ENCODE measurements at places on chromosomes 2 and 18. TPM values are rescaled to one million over a fixed set of nuclear protein-coding genes. Genes with fewer than 3 reads are reported as not detected.

- no peak for DNase-seq
These were observed 74.2 kb downstream of the RAB31 start for GRCh38 chr18:9782073-9782857.

Gene TRAF3IP1
- total RNA-seq = 15.5 TPM

- DNase-seq = no peak
These were observed 41.8 kb upstream of the ATG16L1 start for GRCh38 chr2:233209533-233210171.

DNA sequence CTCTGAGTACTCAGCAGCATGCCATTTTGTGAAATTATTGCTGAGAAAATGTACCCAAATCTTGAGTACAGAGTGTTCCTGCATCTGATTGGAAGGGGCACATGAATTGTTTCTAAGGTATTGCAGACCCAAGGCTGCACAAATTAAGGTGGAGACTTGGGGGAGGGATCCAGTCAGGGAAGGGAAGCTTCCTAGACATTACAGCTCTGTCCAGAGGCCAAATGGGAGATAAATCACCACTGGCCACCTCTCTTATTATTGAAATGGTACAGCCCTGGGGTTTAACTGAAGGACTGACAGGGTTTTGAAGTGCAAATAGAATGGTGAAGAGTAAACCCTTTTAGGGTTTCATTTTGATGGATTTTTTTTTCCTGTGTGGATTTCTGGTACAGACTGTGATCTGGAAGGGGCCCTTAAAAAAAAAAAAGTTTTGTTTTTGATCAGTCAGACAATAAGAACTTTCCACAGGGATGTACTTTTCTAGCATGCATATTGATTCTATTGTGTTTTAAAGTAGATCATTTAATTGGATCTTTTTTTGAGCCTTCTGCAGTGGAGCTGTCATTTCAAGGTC lies 119.4 kb downstream of the GREB1L start:
- DNase-seq = no peak

Gene PROKR1
- not detected for total RNA-seq

Gene C2orf78
- total RNA-seq = not detected

- DNase-seq = peak; percentile 44
These were observed 174.0 kb downstream of the SMAD2 start for GRCh38 chr18:47756364-47757016.

GRCh38 chr18:27062802-27063201 lies 122.3 kb downstream of the CHST9 start:
- DNase-seq = no peak

Gene AKAIN1
- total RNA-seq = not detected

Gene IFIH1
- 59.7 TPM for total RNA-seq

DNA sequence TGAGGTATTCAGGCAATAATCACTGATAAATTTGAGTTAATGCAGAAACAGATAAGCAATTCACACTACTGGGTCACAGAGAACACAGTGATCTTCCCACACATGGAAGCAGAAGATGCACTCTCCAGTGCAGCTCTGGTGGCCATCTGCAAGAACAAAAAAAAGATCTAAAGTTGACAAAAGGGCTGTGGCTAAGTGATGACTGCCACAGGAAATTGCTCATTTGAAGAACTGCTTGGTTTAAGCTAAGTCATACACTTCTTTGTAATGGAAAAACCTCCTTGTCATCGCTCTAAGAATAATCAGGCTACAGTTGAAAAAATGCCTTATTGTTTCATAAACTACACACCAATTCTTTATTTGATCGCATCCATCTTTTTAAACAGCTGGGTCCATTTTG lies 115.1 kb downstream of the DTNB start:
- peak; percentile 19 for DNase-seq

Gene FKBP1B
- 3.8 TPM for total RNA-seq

Gene DSG1
- not detected for total RNA-seq

GRCh38 chr2:62200291-62200841 lies 4.5 kb downstream of the B3GNT2 start:
- DNase-seq = peak; percentile 22

Gene SALL3
- total RNA-seq = not detected

- no peak for DNase-seq
These were observed 152.5 kb downstream of the CYP26B1 start for GRCh38 chr2:71995067-71995665.

Gene ANO7
- 1.8 TPM for total RNA-seq

DNA sequence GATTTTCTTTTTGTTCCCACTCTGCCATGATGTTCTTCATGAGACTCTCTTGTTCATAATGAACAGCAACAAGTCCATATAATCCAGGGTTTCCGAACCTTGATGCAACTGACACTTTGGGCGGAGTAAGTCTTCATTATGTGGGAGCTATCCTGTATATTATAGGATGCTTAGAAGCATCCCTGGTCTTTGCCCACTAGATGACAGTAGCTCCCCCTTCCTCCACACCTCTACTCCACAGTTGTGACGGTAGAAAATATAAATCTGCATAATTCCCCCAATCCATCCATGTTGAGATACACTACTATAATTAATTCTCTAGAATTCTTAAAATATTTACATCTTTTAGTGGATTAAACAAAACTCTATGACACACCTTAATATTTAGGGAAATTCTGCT lies 482.2 kb upstream of the CELF4 start:
- DNase-seq = no peak

DNA sequence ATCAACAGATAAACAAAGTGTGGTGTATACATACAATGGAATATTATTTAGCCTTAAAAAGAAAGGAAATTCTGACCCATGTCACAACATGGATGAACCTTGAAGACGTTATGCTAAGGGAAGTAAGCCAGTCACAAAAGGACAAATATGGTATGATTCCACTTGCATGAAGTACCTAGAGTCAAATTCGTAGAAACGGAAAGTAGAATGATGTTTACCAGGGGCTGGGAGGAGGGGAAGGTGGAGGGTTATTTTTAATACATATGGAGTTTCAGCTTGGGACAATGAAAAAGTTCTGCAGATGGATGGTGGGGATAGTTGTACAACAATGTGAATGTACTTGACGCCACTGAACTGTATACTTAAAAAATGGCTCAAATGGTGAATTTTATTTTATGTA lies 3.3 kb upstream of the DES start:
- DNase-seq = no peak

Gene ANKRD30B
- total RNA-seq = not detected

- DNase-seq = no peak
These were observed 558.2 kb downstream of the SUCLG1 start for GRCh38 chr2:83900862-83901261.

GRCh38 chr18:55479656-55480420 lies 108.2 kb downstream of the TCF4 start:
- no peak for DNase-seq

- no peak for DNase-seq
These were observed 166.8 kb downstream of the CAMKMT start for GRCh38 chr2:44528595-44528994.

DNA sequence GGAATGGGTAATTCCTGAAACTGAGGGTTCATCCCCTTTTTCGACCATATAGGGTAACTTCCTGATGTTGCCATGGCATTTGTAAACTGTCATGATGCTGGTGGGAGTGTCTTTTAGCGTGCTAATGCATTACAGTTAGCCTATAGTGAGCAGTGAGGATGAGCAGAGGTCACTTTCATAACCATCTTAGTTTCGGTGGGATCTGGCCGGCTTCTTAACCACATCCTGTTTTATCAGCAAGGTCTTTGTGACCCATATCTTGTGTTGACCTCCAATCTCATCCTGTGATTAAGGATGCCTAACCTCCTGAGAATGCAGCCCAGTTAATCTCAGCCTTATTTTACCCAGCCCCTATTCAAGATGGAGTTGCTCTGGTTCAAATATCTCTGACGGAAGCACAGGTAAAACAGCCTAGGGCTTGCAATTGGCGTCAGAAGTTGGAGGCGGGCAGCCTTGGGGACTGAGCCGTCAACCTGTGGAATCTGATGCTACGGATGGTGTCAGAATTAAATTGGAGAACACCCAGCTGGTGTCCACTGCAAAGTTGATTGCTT lies 19.5 kb downstream of the RALBP1 start:
- no peak for DNase-seq

- no peak for DNase-seq
These were observed 168.7 kb downstream of the SCG2 start for GRCh38 chr2:223433461-223433860.

DNA sequence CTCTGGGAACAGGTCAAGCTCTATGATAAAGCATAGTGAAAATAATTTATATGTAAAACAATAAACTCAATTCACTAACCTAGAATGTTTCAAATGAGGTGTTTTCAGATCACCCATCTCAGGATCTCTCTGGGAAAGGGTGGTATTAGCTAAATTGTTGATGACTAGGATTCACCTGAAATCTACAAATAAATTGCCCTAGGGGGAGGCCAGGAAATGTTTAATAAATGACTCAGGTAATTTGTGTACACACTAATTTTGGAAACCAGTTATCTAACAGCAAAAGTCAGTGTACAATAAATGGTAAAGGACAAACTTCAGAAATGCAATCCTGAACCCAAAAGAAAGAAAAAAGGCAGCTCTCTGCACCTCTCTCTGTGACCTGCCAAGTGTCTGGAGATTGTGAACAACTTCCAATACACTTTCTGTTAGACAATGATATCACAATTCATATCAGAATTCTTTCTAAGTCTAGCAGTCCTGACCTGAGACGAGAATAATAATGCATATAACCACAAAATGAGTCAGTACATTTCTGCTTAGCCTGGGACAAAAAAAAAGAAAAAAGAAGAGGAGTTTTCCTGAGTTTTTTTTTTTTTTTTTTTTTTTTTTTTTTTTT lies 760.0 kb downstream of the EPHA4 start:
- no peak for DNase-seq

- no peak for DNase-seq
These were observed 127.1 kb downstream of the ETAA1 start for GRCh38 chr2:67524213-67524612.

GRCh38 chr2:173300458-173300857 lies 54.2 kb upstream of the CDCA7 start:
- DNase-seq = no peak

- no peak for DNase-seq
These were observed 88.3 kb downstream of the RAPH1 start for GRCh38 chr2:203446780-203447179.

Gene SP100
- 554 TPM for total RNA-seq

Gene CDK15
- not detected for total RNA-seq

- no peak for DNase-seq
These were observed 630.1 kb upstream of the PIK3C3 start for GRCh38 chr18:41324934-41325333.

DNA sequence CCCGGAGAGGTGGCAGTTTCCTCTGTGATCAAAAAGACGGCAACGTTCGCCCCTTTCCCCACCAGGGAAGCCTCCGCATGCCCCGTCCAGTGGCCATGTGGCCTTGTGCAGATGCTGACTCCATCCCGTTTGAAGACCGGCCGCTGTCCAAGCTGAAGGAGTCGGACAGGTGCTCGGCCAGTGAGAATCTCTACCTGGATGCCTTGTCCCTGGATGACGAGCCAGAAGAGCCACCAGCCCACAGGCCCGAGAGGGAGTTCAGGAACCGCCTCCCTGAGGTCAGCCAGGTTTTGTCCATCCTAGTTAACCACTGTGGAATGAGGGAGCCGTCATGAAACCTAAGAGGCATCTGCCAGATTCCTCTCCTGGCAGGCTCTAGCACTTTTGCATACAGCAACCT lies 113.6 kb downstream of the MTCL1 start:
- DNase-seq = no peak

Gene APOB
- not detected for total RNA-seq

- no peak for DNase-seq
These were observed 135.5 kb downstream of the COMMD1 start for GRCh38 chr2:62040926-62041325.

- DNase-seq = no peak
These were observed 35.8 kb downstream of the TCF7L1 start for GRCh38 chr2:85168942-85169341.

- DNase-seq = no peak
These were observed 114.8 kb downstream of the PLB1 start for GRCh38 chr2:28610583-28611201.

GRCh38 chr2:48050711-48051110 lies 144.4 kb upstream of the FBXO11 start:
- no peak for DNase-seq

GRCh38 chr2:74693213-74693612 lies 39.2 kb downstream of the SEMA4F start:
- no peak for DNase-seq

GRCh38 chr18:60809937-60810336 lies 437.4 kb upstream of the MC4R start:
- no peak for DNase-seq

Gene ARPC2
- 343 TPM for total RNA-seq

- no peak for DNase-seq
These were observed 152.9 kb upstream of the WDSUB1 start for GRCh38 chr2:159439421-159439820.

DNA sequence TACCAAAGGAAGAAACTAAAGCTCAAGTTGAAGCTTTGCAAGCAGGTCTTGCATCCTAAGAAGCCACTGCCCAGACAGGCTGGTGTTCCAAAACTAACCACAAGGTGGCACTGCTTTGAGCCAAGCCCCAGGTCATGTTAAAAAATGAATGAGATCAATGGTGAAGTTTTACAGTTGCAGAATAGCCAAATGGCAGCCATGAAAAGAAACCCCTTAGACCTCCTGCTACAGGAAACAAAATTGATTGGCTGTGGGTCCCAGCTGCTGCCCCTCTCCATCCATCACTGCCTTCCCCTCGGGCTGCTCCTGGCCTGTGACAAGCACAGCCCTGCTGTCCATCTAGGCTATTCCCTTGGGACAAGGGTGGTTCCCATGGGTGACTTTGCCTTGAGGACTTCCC lies 20.7 kb upstream of the MREG start:
- DNase-seq = peak; percentile 81

GRCh38 chr2:215693193-215693998 lies 257.5 kb upstream of the FN1 start:
- no peak for DNase-seq

DNA sequence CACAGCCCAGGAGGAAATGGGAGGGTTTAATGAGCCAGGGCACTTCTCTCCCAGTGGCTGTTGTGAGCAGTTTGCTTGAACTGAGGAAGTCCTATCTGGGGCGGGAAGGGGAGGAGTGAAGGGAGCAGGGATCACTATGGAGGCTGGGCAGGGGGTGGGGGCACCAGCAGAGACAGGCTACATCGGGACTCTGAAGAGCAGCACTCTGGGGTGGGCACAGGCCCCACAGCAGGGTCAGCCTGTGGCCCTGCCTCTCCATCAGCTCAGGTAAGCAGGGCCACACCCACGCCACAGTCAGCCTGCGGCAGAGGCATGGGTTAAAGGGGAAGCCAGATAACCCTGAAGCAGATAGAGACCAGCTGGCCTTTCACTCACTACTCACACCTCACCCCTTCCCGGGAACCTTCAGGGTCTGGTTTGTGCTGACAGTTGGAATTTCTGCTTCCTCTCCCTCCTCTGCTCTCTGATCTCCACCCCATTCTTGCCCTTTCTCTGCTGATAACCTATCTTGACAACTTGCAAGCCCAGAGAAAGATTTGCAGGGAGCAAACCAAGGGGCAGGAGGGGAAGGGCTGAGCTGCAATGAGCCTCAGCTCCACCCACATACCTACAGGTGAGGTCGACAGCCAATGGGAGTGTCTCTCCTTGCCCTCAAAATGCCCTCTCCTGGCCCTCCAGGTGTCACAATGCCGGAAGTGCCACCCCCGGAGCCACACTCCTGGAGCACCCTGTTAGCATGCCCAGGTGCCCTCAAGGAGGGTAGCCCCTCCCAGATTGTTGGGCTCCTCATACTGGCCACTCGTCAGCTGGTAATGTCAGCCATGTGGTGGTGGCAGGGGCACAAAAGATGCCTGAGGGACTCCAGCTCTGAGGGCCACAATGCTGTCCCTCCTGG lies 3.7 kb downstream of the SIGLEC15 start:
- no peak for DNase-seq

Data from B cell (primary cell).